ENCODE measurements at places on chromosomes 13 and 19.

GRCh38 chr19:51798062-51798461 lies 3.1 kb downstream of the FPR3 start:
- no peak for DNase-seq

GRCh38 chr13:92864584-92865284 lies 361.9 kb upstream of the GPC6 start:
- no peak for DNase-seq

DNA sequence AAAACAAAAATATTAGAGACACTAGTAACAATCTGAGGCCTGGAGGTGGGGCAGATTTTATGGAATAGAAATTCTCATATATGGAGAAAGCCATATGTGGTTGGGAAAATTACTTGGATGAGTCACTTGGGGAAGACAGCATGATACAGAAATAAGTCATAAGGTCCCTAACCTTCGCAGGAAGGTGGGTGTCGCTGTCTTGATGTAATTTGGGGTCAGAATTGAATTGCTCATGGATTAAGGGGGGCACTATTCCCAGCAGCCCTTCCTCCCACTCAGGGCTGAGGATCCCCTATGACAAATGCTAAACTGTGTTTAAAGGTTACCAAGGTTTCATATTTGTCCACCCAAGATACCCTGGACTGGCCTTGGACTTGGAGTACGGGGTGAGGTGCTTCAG lies 5.0 kb downstream of the RDH8 start:
- DNase-seq = peak; percentile 53

- no peak for DNase-seq
These were observed 3.9 kb upstream of the PRX start for GRCh38 chr19:40416918-40417642.

DNA sequence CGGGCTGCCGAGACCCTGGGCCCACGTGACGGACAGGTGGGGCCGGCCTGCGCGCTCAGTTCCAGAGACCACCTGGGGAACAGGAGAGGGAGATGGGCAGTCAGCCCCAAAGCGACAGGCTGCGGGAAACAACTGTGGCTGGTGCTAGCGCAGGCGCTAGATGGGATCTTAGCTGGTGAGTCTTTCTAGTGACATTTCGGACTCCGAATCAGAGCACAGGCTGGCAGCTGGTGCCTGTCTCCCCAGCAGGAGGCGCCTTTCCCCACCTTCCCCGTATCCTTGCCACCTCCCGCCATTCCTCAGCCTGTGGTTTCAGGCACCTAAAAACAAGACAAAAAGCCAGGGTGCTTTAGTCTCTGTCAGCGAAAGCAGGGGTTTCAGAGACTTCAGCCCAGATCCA lies 19.4 kb upstream of the RANBP3 start:
- no peak for DNase-seq

GRCh38 chr19:2578901-2579677 lies 103.2 kb downstream of the GADD45B start:
- DNase-seq = peak; percentile 89

- no peak for DNase-seq
These were observed 1.5 kb upstream of the S1PR5 start for GRCh38 chr19:10518444-10519361.

DNA sequence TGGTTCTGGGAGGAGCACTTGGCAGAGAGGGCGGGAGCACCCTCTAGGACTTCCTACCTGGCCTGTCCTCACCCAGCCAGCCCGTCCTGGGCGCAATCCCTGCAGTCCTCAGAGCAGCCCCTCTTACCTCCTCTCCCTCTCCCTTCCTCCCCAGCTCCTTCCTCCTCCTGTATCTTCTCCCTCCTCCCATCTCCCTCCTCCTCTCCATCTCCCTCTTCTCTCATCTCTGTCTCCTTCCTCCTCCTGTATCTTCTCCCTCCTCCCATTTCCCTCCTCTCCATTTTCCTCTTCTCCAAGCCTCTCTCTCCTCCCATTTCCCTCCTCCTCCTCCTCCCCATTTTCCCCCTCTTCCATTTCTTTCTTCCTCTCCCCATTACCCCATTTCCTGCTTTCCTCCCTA lies 89.8 kb downstream of the RYR1 start:
- no peak for DNase-seq

- DNase-seq = no peak
These were observed 10.6 kb downstream of the GPI start for GRCh38 chr19:34375598-34375997.

DNA sequence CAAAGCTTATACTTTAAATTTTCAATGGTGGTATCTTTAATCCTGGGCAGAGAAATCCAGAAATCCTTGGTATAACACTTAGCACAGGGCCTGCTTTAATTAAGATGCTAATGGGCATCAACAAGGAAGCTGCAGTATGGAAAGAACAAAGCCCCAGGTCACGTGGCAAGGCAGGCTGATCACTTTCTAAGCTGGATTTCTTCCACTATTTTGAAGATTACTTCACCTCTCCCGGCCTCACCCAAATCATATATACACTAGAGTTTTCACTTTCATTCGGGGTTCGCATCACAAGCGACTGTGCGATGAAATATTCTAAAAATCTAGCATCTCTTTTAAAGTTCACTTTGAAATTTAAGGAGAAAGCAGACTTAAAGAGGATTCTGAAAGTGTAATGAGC lies 71.8 kb downstream of the STARD13 start:
- no peak for DNase-seq

DNA sequence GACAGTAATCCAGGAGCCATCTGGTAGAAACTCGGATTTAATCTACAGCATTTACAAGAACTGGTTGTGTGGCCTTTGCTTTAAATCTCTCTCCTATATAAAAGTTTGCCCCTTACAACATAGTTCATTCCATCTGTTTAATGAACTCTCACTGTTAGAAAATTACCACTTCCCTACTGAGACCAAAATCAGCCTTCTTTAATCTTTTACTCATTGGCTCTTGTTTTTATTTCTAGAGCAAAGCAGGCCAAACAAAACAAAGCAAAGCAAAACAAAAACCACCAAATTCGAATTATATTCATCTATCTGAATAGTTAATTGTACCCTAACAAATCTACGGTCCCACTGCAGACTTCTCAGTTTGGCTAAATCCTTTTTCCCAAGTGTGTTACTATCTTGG lies 127.0 kb downstream of the UGGT2 start:
- DNase-seq = no peak

DNA sequence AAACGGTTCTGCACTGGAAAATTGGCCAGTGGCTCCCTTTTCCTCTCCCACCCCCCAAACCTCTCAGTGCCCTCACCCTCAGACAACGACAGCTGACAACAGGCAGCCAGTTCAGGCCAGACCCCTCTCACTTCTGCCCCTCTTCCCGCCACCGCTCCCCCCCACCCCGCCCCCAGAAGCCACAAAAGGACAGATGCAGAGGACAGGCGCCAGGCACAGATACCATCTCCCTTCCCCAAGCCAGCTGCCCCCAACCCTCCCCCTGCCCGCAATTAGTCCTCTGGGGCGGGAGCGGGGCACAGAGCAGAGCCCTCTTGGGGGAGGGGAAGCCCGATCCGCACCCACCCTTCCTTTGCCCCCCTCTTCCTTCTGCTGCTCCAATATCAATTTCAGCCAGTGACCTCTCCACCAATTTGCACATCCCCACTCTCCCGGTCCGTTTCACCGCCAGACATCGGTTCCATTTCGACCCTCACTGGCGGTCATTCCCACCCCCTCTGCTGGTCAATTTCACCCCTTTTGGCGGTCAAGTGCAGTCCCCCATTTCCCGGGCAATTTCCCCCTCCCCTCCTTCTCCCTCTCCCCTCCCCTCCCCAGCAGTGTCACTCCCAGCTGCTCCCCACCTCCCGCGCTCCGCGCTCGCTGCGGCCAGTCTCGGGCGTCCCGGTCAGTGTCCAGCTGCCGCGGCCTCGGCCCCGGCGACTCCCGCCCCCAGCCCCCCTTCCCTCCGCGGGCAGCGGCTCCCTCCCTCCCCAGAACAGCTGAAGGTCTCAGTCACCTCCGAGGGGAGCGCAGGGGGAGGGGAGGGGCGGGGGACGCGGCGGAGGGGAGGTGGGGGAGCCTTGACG lies at the start of gene SHD:
SHD (plus strand) TSS at position 848 of the 848 bp plus-strand sequence. CDS start 798 bp downstream, outside the sequence.
- no peak for DNase-seq

DNA sequence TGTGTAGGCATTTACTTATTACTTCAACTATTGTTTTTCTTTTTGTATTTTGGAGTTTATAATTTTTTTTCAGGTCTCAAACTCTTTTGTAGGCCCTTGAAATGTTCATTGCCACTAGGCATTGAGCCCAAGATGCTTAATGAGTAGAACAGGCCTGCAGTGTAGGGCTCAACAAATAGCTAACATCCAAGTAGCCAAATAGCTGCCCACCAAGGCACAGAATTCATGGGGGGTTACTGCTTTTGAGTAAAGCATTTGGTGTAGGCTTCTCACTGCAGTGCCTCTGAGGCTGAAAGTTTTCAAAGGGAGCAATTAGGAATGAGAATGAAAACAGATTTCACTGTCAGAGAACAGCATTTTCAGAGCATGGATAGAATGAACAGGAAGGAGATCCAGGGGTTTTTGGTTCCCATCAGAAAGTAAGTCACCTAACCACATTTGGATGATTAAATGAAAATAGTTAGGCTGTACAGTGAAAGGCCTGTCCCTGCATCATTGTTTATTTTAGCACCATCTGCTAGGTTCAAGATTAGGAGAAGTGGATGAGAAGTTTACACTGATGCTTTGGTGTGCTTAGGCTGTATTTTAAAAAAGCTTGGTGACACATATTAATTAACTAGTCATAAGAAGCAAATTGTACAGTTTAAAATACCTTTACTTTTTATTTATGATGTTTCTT lies 61.0 kb downstream of the EDNRB start:
- no peak for DNase-seq

GRCh38 chr13:20195801-20196200 lies 3.1 kb upstream of the GJB2 start:
- no peak for DNase-seq

- DNase-seq = peak; percentile 91
These were observed at the start of gene EMP3 for GRCh38 chr19:48325265-48325910. EMP3 (plus strand) TSS chr19:48325552; CDS start chr19:48326845, 1,293 bp downstream.

- no peak for DNase-seq
These were observed 687 bp downstream of the KIR3DL2 start for GRCh38 chr19:54850930-54851329.
